Activated CD4-positive, alpha-beta T cell treated with anti-CD3 and anti-CD28 coated beads, Interleukin-2, amount 10 ng/mL, durations not matched to agents 24 days and 14 days (primary cell): ENCODE measurements at places on chromosomes 4 and X. TPM values are rescaled to one million over a fixed set of nuclear protein-coding genes. Genes with fewer than 3 reads are reported as not detected.

DNA sequence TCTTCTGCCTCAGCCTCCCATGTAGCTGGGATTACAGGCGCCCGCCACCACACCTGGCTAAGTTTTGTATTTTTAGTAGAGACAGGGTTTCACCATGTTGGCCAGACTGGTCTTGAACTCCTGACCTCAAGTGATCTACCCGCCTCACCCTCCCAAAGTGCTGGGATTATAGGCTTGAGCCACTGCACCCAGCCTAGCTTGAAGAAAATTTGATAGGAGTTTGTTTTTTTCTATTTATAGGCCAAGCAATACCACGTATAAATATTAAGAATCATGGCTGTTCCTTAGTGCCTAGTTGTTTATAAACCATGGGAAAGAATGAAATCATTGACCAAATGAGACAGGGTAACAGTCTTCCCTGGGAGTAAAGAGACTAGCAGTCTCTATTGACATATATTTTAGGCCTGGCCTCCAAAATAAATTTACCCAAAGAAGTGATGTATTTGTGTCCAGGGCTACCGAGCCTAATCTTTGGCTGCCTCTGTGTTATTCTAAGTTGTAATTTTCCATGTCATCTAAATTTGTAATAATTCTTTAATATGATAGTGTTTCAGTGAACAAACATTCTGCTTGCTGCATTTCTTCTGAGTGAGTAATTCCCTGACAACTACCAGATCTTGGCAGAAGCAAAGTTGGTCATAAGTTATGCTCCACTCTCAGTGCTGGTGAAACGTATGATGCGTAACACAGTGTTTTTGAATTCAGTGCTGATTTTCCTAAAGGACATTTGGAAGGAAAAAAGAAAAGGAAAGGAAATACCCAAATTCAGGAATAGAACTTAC, 10.3 kb downstream of the PKD2 start:
- H3K4me1 ChIP-seq, result peaks cover 12% of the 10 kb centered on the region
- H3K27ac ChIP-seq, result no peak overlapping the region
- no peaks in the 10 kb centered on the region for H3K27me3 ChIP-seq
- DNase-seq, result no peak
- peaks cover 13% of the 10 kb centered on the region for H3K36me3 ChIP-seq

- peak overlapping the region; percentile 2 for H3K4me3 ChIP-seq
- DNase-seq, result no peak
- H3K36me3 ChIP-seq, result no peaks in the 10 kb centered on the region
- peaks cover 6% of the 10 kb centered on the region for H3K27me3 ChIP-seq
- H3K4me1 ChIP-seq, result peaks cover 11% of the 10 kb centered on the region
- peak overlapping the region; percentile 66 for H3K27ac ChIP-seq
These were observed 58.6 kb upstream of the DCTD start for GRCh38 chr4:182975806-182976205.

- no peak for DNase-seq
- no peak overlapping the region for H3K27ac ChIP-seq
- no peaks in the 10 kb centered on the region for H3K36me3 ChIP-seq
- no peak overlapping the region for H3K4me3 ChIP-seq
- H3K27me3 ChIP-seq, result peaks cover 48% of the 10 kb centered on the region
These were observed 24.2 kb downstream of the NDNF start for GRCh38 chr4:121048165-121048564.

GRCh38 chr4:83342476-83342875, 7.8 kb upstream of the HPSE start:
- no peak overlapping the region for H3K4me3 ChIP-seq
- DNase-seq, result no peak
- peaks cover 6% of the 10 kb centered on the region for H3K36me3 ChIP-seq

DNA sequence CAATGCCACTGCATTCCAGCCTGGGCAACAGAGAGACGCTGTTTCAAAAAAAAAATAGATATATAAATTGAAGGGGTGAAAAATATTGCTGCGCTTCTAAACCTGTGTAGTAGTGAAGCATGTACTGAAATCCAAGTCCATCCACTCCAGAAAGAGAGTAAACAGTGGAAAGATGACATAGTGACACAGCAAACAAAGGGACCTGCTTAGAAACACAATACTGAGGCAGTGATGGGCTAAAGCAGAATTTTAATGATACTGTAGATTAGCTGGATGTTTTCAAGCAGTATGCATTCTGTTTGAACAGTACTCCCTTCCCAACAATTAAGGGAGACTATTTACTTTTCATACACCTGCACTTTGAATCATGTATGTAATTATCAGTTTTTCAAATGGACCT, 42.5 kb downstream of the TFDP3 start:
- no peak for DNase-seq
- H3K4me3 ChIP-seq, result no peak overlapping the region
- H3K36me3 ChIP-seq, result no peaks in the 10 kb centered on the region
- no peak overlapping the region for H3K27ac ChIP-seq
- H3K27me3 ChIP-seq, result peaks cover under 1% of the 10 kb centered on the region
- no peaks in the 10 kb centered on the region for H3K4me1 ChIP-seq

Gene TBX22
- total RNA-seq, result not detected in 2 replicates

Gene TMEM154
- 7.9 and 9.0 TPM in 2 replicates for total RNA-seq

Gene ODAM
- total RNA-seq, result not detected in 2 replicates
